ENCODE measurements at places on chromosomes 12 and 14. TPM values are rescaled to one million over a fixed set of nuclear protein-coding genes. Genes with fewer than 3 reads are reported as not detected.

The MIP gene
- not detected for total RNA-seq

The CARMIL3 gene
- not detected for total RNA-seq

The PTHLH gene
- total RNA-seq: 1.1 TPM

The LRP1-AS gene
- not detected for total RNA-seq

The SLCO1A2 gene
- total RNA-seq: not detected

The HSPB8 gene
- total RNA-seq: 10.8 TPM

The CDCA4 gene
- 46.3 TPM for total RNA-seq

The CLEC9A gene
- not detected for total RNA-seq

The BDKRB1 gene
- not detected for total RNA-seq

The BCAT1 gene
- 296 TPM for total RNA-seq

The LRIG3 gene
- 55.5 TPM for total RNA-seq

The FOXN3 gene
- 41.8 TPM for total RNA-seq

The NINJ2 gene
- total RNA-seq: 1.4 TPM

The TMEM229B gene
- total RNA-seq: not detected

The HOXC12 gene
- total RNA-seq: not detected

The TAS2R8 gene
- not detected for total RNA-seq

The KRT6C gene
- total RNA-seq: not detected

The SPATS2 gene
- 58.8 TPM for total RNA-seq

The SOAT2 gene
- not detected for total RNA-seq

The C12orf57 gene
- total RNA-seq: 167 TPM

All from endothelial cell of umbilical vein (primary cell).